ENCODE measurements at places on chromosomes 1 and 21.

DNA sequence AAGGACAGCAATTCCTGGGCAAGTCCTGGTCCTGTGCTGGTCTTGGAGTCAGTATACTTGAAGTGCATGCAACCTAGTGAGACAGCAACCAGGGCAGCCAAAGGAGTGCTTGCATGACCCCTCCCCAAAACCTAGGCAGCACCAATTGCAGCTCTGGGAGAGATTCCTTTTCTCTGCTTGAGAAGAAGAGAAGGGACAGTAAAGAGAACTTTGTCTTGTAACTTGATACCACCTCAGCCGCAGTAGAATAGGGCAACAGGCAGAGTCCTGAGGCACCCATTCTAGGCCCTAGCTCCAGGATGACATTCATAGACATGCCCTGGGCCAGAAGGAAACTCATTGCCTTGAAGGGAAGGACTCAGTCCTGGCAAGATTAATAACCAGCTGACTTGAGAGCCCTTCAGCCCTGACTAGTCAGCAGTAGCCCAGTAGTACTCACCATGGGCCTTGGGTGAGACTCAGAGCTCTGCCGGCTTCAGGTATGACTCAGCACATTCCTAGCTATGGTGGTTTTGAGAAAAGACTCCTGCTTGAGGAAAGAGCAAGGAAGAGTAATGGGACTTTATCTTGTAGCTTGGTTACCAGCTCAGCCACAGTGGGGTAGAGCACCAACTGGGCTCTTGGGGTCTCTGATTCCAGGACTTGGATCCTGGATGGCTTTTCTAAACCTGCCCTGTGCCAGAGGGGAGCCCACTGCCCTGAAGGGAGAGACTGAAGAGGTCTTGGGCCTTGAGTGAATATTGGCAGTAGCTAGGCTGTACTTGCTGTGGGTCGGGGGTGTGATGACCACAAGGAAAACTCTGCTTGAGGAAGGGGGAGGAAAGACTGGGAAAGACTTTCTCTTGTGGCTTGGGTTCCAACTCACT, 51.7 kb upstream of the ACADM start:
- no peak for DNase-seq

DNA sequence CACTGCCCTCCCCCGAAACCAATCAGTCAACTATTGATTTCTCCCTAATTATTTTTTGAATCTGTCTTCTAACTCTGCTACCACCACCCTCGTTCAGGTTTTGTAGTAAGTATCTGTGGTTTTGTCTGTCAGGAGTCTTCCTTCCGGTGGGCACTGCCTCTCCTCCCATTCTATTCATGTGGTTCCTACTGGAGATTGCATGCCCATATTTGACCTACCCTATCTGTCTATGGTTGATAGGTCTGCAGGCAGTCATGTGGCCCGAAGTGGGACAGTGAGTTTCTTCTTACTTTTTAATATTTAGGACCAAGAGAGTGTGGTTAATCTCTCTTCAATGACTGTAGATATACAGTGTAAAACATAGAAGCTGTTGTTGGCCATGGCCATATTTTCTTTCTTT, 17.8 kb upstream of the MAST2 start:
- DNase-seq: peak; percentile 76

GRCh38 chr1:11693024-11693590, 1.6 kb downstream of the DRAXIN start:
- peak; percentile 49 for DNase-seq

- no peak for DNase-seq
Observed at GRCh38 chr1:200226268-200226968, 183.4 kb downstream of the ZNF281 start.

- DNase-seq: no peak
Observed at GRCh38 chr1:179127163-179127895, 45.5 kb downstream of the TOR3A start.

- peak; percentile 17 for DNase-seq
Observed at GRCh38 chr1:15153842-15154479, 414 bp downstream of the TMEM51 start.

GRCh38 chr21:17925000-17925610, 105.9 kb upstream of the C21orf91 start:
- DNase-seq: peak; percentile 65

GRCh38 chr1:157540160-157540748, 12.1 kb downstream of the FCRL5 start:
- no peak for DNase-seq

DNA sequence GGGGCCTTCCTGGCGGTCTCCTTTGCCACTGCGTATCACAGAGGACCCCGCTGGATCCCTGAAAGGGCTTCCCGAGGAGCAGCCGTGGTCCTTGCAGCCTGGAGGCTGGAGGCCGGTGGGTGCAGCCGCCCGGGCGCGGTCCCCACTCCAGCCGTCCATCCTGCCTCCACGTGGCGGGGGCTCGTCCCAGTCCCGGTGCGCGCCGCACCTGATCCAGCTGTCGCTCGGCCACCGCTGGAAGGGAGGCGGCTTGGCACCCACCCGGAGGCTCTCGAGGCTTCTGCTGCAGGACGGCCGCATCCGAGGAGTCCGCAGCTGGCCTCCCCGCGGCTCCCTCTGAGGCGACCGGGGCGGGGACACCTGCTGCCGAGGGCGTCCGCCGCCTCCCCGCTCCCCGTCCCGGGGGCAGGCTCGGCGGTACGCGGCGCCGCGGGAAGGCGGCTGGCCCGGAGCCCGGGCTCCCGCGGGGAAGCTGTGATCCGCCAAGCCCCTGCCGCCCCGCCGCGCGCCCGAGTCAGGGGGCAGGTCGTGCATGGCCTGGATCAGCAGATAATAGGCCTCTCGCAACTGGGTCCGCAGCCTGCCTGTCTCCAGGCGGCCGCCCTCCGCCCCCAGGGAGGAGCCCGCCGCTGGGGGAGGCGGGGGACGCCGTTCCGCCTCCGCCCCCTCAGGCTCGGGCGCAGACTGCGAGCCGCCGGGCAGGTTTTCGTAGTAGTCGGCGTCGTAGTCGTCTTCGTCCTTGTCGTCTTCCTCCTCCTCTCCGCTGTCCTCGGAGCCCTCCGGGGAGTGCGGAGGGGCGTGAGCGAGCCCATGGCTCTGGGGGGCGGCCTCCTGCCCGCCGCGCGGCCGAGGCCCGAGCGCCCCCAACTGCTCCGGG, at the start of gene SYDE2:
Gene SYDE2 (minus strand): TSS at position 554 of the 877 bp plus-strand sequence. CDS start 20 bp downstream, at position 534.
- DNase-seq: peak; percentile 76

GRCh38 chr1:77228836-77229235, 9.6 kb upstream of the PIGK start:
- DNase-seq: no peak

GRCh38 chr1:173297798-173298391, 90.8 kb upstream of the TNFSF4 start:
- DNase-seq: peak; percentile 14

- no peak for DNase-seq
Observed at GRCh38 chr1:210801501-210801900, 332.4 kb downstream of the KCNH1 start.

- no peak for DNase-seq
Observed at GRCh38 chr21:24224422-24224821, 1382.9 kb downstream of the MRPL39 start.

GRCh38 chr1:116794804-116795481, 40.7 kb downstream of the CD2 start:
- DNase-seq: no peak

DNA sequence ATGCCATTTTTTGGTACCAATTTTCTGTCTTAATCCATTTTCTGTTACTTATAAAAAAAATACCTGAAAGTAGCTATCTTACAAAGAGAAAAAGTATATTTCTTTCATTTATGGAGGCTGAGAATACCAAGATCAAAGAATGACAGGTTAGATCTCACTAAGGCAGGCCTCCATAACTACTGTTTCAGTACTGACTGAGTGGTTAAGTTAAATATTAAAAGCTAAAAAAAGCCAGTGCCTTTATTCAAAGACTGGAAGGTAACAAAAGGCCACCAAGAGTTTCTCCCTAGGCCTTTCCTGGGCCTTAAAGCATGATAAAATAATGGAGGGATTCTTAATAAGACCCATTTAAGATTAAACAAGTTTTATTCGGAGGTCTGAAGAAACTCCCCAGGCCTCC, 687.7 kb upstream of the ADGRL4 start:
- no peak for DNase-seq

DNA sequence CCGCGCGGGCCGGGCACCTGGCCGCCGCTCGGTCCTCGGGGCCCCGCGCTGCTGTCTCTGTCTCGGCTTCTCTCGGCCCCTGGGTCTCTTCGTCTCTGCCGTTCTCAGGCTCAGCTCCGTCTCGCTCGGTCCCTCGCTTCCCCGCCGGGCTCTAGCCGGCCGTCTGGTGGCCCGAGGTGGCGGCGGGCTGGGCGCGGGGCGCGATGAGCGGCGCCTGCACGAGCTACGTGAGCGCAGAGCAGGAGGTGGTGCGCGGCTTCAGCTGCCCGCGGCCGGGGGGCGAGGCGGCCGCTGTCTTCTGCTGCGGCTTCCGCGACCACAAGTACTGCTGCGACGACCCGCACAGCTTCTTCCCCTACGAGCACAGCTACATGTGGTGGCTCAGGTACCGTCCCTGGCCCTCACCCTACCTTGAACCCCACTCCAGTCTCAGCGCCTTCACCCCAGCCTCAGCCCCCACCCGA, 355 bp downstream of the SHISAL2A start:
- DNase-seq: peak; percentile 18

Data from activated CD4-positive, alpha-beta T cell treated with anti-CD3 and anti-CD28 coated beads, Interleukin-2, amount 10 ng/mL, durations not matched to agents 7 days and 5 days (primary cell).